ENCODE measurements at places on chromosomes 12 and 14. TPM values are rescaled to one million over a fixed set of nuclear protein-coding genes. Genes with fewer than 3 reads are reported as not detected.

DNA sequence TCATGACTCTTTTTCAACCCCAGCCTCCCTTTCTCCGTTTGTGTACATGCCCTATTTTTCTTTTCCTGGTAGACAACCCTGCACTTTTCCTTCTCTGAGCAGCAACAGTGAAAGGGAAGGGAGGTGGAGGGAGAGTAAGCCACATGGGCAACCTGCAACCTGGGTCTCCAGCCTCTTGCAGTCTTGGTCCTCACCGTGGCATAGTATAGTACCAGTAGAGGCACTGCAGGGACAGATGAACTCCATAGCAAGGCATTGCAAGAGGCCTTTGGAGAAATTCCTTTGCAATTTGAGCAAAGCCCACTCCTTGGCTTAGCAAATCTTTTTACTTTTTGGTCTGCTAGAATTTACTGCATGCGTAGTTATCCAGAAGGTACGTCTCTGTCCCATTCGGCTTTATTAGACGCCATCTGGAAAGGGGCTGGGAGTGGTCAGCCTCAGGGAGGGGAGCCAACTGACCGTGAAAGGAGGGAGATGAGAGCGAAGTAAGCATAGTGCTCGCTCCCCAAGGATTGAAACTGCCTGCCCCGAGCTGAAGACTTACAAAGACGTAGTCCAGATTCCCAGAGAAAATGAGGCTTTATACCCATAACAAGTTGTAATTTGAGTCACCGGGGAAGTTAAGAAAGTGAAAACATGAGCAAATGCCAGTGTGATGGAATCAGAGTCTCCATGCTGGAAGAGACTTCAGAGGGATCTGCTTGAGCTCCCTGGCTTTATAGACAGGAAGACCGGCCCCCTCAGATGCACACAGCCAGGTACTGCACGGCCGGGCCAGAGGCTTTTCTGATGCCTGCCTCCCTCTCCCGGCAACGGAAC is 332.0 kb downstream of the CACNA1C start:
- no peak overlapping the region for H3K27ac ChIP-seq
- DNase-seq: no peak
- no peaks in the 10 kb centered on the region for H3K36me3 ChIP-seq
- H3K27me3 ChIP-seq: peaks cover 11% of the 10 kb centered on the region
- no peak overlapping the region for H3K4me3 ChIP-seq

The SPTB gene
- not detected for total RNA-seq

The CCDC88C gene
- total RNA-seq: 89.9 TPM

DNA sequence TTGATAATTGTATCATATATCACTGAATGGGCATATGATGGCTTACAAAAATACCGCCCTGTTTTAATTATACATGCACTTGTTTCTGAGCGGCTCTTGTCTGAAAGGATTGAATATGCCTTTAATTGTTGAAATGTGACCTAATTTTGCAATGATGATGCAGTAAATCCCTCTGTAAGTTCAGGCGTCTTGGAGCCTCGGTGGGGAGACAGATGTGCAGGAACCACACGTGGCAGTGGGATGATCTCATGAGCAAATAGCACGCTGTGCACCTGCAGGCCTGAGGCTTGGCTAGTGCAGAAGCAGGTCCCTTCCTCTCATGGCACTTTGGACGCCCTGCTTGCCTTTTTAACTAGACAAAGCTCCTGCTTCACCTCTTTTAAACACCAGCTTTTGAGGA is 49.3 kb upstream of the ASPG start:
- H3K36me3 ChIP-seq: no peaks in the 10 kb centered on the region
- H3K4me1 ChIP-seq: no peaks in the 10 kb centered on the region
- H3K27me3 ChIP-seq: peaks cover 14% of the 10 kb centered on the region

The COX8C gene
- total RNA-seq: not detected

GRCh38 chr14:93989939-93990338 is 7.2 kb upstream of the CCDC197 start:
- no peak overlapping the region for H3K4me3 ChIP-seq
- peak overlapping the region; percentile 67 for H3K27ac ChIP-seq
- H3K27me3 ChIP-seq: no peaks in the 10 kb centered on the region
- no peak for DNase-seq
- H3K4me1 ChIP-seq: peaks cover 25% of the 10 kb centered on the region

DNA sequence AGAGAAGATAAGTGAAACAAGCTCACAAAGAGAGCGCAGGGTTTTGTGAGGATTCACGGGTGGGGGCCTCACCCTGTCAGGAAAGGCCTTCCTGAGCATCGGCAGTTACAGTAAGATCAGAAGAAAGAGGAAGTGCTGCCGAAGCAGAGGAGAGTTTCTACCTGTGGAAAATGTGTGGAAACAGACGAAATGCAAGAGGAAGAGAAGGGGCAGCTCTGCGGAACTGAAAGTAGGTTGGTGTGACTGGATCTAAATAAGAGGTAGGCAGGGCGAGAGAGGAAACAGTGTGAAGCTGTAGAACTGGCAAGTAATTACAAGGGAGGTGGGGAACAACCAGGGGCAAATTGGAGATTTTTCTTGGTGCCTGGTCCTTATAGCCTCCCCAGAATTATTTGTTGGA is 2.6 kb downstream of the GPR68 start:
- H3K36me3 ChIP-seq: peaks cover 45% of the 10 kb centered on the region
- no peaks in the 10 kb centered on the region for H3K27me3 ChIP-seq
- DNase-seq: peak; percentile 85
- peak overlapping the region; percentile 84 for H3K4me3 ChIP-seq

DNA sequence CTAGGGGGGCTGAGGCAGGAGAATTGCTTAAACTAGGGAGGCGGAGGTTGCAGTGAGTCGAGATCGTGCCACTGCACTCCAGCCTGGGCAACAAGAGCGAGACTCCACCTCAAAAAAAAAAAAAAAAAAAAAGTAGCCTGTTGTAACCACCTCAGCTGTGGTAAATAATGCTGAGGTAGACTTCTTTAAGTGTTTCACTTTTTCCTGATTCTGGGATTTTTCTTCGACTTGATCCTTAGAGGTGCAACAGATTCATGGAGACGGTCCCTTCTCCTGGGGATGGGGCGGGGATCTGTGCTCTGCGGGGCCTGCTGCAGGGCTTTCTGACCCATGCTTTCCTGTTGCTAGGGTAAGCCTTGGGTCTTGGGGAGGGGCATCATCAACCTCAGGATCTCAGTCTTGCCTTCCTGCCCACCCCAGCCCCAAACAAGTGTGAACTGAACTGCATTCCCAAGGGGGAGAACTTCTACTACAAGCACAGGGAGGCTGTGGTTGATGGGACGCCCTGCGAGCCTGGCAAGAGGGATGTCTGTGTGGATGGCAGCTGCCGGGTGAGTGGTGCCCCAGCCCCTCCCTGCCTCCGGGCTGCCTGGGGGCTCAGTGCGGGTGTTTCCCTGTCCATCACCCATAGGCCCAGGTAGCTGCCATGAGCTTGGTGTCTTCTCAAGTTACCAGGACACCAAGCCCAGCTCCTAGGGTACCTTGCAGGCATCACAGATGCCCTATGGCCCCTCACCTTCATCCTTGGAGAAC is 12.4 kb downstream of the PAPLN start:
- peaks cover 13% of the 10 kb centered on the region for H3K27me3 ChIP-seq
- H3K36me3 ChIP-seq: no peaks in the 10 kb centered on the region
- no peak overlapping the region for H3K4me3 ChIP-seq
- H3K4me1 ChIP-seq: peaks cover 28% of the 10 kb centered on the region
- no peak for DNase-seq

GRCh38 chr14:91515979-91516378 is 5.9 kb upstream of the PPP4R3A start:
- peaks cover 3% of the 10 kb centered on the region for H3K27me3 ChIP-seq
- H3K4me3 ChIP-seq: no peak overlapping the region
- no peak overlapping the region for H3K27ac ChIP-seq
- H3K36me3 ChIP-seq: no peaks in the 10 kb centered on the region

DNA sequence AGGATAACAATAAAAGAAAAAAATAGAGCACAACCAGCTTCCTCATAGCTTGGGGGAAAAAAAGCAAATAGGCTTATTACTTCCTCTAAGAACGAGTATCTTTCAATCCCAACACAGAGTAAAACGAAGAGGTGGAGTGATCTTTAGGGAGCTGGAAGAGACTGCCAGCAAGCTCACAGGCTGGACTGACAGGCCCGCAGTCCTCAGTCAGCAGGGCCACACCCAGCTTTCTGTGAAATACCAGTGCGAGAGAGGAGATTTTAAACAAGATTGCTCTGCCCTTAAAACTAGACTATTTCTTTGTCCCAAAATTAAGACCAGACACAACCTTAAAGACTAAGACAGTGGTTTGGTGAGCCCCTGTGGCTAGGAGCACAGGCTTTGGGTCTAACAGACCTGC is 32.9 kb downstream of the SETD3 start:
- no peak overlapping the region for H3K4me3 ChIP-seq
- DNase-seq: no peak
- H3K4me1 ChIP-seq: peaks cover 1% of the 10 kb centered on the region

The HRK gene
- not detected for total RNA-seq

The RNASE3 gene
- not detected for total RNA-seq

GRCh38 chr14:90345239-90345557 is 13.5 kb upstream of the NRDE2 start:
- peaks cover 3% of the 10 kb centered on the region for H3K27me3 ChIP-seq
- no peak overlapping the region for H3K4me3 ChIP-seq
- DNase-seq: no peak
- no peaks in the 10 kb centered on the region for H3K4me1 ChIP-seq
- H3K27ac ChIP-seq: no peak overlapping the region
- H3K36me3 ChIP-seq: no peaks in the 10 kb centered on the region

- H3K27ac ChIP-seq: no peak overlapping the region
- H3K27me3 ChIP-seq: no peaks in the 10 kb centered on the region
- no peak for DNase-seq
- H3K4me1 ChIP-seq: no peaks in the 10 kb centered on the region
- H3K4me3 ChIP-seq: no peak overlapping the region
- no peaks in the 10 kb centered on the region for H3K36me3 ChIP-seq
Observed at GRCh38 chr12:128077211-128077916, 189.6 kb upstream of the TMEM132C start.

GRCh38 chr14:50871914-50872732 is at the start of gene ABHD12B:
TSS of gene ABHD12B (plus strand) at chr14:50872053. CDS start at chr14:50872175, 122 bp downstream.
- no peaks in the 10 kb centered on the region for H3K36me3 ChIP-seq
- H3K27ac ChIP-seq: no peak within 1 kb of the TSS
- peaks cover 80% of the 10 kb centered on the region for H3K27me3 ChIP-seq
- peaks cover 20% of the 10 kb centered on the region for H3K4me1 ChIP-seq
- DNase-seq: no peak
- H3K4me3 ChIP-seq: no peak within 1 kb of the TSS

GRCh38 chr14:65972891-65973290 is 513.3 kb upstream of the CCDC196 start:
- H3K36me3 ChIP-seq: no peaks in the 10 kb centered on the region
- no peaks in the 10 kb centered on the region for H3K4me1 ChIP-seq

The P2RX7 gene
- 6.2 TPM for total RNA-seq

DNA sequence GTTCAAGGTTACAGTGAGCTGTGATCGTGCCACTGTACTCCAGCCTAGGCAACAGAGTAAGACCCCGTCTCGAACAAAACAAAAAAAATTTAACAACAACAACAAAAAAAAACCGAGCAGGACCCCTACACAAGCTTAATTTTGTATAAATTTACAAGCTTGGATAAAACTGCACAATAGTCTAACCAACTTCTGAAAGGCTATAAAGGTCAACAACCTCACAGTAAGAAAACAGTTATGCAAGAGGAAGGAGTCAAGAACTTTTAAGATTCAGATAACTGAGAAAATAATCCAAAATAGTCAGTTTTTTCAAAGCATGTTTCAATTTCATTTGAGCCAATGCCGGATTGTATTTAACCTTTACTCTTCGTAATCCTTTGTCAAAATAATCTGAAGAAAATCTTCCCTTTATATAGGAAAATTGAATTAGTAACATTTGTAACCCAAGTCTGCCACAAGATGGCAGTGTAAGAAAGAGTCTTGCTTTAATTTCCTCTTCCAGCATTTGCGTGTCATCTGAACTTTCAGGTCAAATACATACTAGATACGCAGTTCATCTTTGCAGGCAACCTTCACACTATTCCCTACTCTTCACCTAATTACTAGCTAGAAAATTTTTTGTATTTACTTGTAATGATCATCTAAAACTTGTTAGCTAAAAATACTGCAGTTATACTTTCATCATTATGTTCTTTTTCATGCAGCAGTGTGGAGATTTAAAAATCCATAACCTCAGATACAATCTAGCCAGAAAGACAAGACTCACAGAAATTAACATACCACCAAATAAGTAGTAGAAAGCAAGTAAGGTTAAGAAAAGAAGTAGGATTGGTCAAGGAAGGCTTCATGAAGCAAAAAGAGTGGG is 5.8 kb downstream of the CCNB1IP1 start:
- H3K27me3 ChIP-seq: no peaks in the 10 kb centered on the region
- peak; percentile 83 for DNase-seq
- peaks cover 43% of the 10 kb centered on the region for H3K36me3 ChIP-seq
- peak overlapping the region; percentile 56 for H3K4me3 ChIP-seq
- peaks cover 31% of the 10 kb centered on the region for H3K4me1 ChIP-seq

The CPNE6 gene
- not detected for total RNA-seq

DNA sequence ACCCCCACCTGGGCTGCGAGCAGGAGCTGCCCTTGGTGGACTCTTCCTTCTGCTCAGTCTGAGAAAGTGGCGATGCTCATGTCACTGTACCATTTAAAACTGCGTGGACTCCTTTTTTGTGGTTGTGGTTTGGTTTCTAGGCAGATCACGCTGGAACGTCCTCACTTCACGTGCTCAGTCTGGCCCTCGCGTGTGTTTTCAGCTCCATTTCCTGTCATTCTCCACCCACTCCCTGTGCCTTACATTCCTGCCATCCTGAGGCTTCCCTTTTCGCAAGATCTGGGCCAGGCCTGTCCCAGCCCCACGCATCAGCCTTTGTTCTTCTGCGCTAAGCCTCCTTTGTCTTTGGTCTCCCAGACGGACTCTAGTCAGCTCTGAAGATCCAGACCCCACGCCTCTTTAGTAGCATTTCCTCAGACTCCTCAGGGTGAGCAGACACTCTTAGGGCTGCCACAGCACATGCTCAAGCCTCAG is 105.4 kb downstream of the FBXL14 start:
- no peaks in the 10 kb centered on the region for H3K27me3 ChIP-seq
- H3K4me1 ChIP-seq: peaks cover 10% of the 10 kb centered on the region
- H3K4me3 ChIP-seq: no peak overlapping the region
- DNase-seq: peak; percentile 68
- H3K36me3 ChIP-seq: peaks cover 6% of the 10 kb centered on the region
- H3K27ac ChIP-seq: peak overlapping the region; percentile 9

DNA sequence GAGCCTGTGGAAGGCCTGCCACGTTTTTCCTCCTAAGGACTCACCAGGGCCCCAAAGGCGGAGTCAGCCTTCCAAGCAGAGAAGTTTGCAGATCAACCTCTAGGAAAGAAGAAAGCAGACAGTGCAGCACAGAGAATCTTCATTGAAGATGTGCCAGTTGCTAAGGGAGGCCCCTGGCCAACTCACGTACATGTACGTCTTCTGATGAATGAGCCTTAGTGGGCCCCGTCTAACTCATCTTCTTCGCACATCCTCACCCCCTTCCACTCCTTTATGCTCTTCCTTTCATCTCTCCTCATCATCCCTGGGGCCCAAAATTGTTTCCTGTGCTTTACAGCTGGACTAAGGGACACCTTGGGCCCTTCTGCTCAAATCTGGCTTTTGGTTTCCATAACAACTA is 703.0 kb upstream of the TBX3 start:
- no peak overlapping the region for H3K27ac ChIP-seq
- no peaks in the 10 kb centered on the region for H3K27me3 ChIP-seq
- no peaks in the 10 kb centered on the region for H3K4me1 ChIP-seq
- DNase-seq: no peak
- no peak overlapping the region for H3K4me3 ChIP-seq

The MAP3K9 gene
- total RNA-seq: 4.2 TPM

The MYH6 gene
- 0.17 TPM for total RNA-seq
